Stimulated activated CD4-positive, alpha-beta T cell treated with anti-CD3 and anti-CD28 coated beads, Interleukin-4, amount 100 ng/mL, for 48 hours (primary cell): ENCODE measurements at places on chromosomes 3 and 15.

DNA sequence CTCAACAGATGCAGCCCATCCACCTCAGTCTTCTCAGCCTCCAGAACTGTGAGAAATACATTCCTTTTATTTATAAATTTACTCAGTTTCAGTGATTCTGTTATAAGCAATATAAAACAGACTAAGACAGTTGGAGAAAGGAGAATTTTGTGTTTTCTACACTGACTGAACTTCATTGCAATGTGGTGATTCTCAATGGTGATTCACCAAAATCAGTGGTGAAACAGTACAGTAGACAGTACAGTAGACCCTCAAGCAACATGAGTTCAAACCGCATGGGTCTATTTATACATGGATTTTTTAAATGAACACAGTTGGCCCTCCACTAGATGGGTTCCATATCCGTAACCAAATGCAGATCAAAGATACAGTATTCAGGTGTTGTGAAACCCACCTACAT lies 403.1 kb upstream of the TGFBR2 start:
- no peak for DNase-seq

DNA sequence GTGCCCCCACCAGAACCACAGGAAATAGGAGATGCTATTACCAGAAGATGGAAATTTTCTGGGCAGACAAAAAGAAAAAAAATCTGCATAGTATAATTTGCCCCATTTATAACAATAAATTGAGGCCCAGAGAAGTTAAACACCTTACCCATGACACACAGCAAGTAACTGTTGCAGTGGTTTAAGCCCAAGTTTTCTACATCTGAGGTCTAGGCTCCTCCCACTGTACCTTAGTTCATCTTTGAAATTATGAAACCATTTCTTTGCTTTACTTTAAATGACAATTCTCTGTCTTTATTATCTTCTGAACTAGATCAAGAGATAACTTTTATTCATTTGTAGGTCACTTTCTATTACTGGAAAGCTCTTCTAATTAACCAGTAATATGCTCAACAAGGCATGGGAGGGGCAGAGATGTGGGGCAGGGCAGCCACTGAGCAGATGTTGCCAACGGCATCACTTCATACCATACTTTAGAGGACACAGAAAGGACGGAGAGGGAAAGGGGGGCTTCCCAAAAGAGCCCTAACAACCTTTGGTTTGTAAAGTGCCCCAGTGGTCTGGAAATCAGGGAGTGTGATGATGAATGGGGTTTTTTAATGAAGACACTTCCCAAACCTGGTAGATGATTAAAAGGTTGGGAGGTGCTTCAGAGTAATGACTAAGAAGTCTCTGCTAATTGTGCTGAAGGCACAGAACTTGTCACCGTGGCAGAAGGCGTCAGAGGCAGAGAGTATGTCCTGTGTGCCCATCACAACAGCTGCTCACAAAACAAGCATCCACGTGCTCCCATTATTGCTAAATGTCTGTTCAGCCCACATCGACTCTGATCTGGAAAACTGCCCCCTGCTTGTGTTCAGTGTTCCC lies 342.5 kb downstream of the SHQ1 start:
- DNase-seq: no peak

DNA sequence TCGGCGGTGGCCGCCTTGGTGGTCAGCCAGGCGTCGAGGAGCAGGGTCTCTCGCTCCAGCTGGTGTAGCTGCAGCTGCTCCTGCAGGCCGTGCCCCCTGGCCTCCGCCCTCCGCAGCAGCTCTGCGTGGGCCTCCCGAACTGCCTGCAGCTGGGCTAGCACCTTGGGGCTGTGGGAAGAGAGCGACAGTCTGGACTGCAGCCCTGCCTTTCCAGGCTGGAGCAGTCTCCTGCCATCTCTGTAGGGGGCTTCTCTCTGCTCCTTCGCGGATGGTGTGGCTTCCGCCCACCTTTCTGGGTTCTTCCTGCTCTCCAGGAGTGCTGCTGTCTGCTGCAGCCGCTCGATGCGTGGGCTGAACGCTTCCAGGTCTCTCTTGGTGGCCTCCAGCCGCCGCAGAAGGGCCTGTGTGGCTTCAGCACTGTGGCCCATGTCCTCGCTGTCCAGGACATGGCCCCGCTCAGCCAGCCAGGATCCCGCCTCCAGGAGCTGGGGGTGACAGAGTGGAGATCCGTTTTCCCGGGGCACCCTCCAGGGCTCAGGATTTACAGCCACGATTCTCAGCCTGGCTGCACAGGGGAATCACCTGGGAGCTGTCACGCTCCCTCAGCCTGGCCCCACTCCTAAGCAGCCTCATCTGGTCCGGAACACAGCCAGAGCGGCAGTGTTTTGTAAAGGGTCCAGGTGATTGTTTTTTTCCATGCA lies 16.8 kb downstream of the PLA2G4B start:
- DNase-seq: no peak

DNA sequence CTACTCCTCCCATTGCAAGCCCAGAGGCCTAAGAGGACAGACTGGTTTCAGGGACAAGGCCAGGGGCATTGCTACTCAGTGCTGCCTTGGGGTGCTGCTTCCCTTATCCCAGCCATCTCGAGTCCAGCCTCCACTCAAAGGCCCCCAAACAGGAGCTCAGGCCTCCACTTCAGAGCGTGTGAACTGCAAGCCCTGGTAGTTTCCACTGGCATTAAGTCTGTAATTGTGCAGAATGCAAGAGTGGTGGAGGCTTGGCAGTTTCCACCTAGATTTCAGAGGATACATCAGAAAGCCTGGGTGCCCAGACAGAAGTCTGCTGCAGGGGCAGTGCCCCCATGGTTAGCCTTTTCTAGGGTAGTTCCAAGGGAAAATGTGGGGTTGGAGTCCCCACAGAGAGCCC lies 192.8 kb upstream of the ST8SIA2 start:
- no peak for DNase-seq

DNA sequence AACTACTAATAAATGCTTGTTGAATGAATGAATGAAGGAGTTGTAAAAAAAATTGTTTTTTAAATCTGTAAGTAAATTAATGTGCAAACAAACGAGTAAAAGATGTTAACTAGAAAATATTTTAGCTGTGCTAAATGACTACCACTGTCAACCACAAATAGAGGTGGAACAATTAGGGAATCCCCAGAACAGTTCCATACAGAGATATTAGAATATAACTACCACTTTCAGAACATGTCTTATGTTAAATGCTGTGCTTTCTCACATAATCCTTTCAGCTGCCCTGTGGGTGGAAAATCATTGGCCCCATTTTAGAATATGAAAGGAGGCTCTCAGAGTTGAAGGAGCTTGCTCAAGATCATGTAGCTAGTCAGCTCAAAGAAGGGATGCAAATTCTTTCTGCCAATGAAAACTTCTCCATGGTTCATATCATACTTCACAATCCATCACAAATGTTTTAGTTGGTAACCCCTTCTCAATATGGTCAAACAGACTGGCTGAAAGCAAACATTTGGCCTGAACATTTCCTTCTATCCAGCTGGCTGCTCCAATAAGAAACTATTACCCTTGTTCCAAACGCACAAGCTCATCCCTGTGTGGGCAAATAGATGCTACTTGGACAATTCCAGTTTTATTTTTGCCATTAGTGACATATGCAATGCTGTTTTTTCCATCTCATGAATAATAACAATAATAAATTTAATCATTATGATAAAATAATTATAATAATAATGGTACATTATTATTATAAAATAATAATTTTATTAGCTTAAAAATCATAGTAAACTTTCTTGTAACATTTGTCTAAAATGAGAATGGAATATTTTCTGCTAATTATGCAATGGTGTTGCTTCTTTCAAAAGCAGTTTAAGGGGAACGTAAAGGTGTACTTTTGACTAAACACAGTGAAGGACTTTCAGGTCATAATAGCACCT lies 290.4 kb upstream of the STT3B start:
- DNase-seq: no peak

- DNase-seq: no peak
Measured at GRCh38 chr15:50256188-50257041, 9.1 kb downstream of the HDC start.

DNA sequence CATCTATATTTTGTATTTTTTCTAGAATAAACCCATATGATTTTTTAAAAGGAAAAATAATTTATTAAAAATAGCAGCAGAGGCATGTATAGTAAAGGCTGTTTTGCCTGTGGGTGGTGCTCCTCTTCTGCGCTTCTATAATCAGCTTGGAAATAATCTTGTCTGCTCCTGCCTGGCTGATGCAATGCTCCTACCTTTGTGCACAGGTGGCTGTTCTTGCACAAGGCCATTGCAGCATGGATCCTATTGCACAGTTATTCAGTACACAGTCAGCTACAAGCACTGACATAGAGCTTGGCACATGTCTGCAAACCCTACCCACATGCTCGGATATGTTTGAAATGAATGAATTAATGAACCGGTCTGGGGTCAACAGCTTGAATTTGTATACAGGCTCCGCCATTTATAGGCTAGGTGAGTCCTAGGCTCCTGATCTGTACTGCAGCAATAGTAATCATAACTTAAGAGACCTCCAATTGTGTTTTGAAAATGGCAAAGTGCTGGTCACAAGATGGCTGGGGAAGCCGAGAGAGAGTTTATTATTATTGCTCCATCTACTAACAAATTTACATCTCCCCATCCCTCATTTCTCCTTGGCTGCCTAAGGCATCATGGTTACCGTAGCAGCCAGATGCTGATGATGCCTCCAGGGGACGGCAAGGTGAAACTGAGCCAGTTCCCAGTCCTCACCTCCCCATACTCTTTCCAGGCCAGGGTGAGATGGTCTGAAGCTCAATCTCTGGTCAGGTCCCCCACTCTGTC lies 532 bp upstream of the RTP1 start:
- no peak for DNase-seq

DNA sequence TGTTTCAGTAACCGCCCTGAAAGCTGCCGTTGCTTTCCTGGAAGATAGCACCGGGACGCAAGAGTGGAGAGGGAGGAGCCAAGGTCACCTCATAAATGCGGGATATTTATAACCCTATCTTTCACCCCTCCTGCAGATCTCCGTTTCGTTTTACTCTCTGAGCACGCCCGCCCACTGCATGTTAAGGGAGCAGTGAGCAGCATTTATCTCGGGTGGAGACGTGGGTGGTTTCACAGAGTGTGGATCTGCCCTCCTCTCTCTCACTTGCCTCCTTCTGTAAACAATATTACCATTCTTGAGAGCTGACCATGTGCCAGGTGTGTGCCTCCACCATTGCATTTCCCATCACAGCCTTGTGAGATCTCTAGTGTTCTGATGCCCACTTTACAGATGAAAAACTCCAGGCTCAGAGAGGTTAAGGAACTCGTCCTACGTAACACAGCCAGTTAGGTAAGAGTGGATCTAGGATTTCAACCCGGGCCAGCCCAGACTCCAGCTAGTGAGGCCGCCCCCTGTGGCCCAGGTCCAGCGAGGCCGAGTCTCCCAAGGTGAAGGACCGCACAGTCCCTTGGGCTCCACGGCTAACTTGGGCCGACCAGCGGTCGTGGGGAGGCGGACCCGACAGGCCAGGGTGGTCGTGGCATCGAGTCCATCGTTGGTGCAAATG lies 16.9 kb upstream of the SEMA4B start:
- DNase-seq: peak; percentile 32

- DNase-seq: no peak
Measured at GRCh38 chr3:133459400-133459799, 59.5 kb downstream of the BFSP2 start.

DNA sequence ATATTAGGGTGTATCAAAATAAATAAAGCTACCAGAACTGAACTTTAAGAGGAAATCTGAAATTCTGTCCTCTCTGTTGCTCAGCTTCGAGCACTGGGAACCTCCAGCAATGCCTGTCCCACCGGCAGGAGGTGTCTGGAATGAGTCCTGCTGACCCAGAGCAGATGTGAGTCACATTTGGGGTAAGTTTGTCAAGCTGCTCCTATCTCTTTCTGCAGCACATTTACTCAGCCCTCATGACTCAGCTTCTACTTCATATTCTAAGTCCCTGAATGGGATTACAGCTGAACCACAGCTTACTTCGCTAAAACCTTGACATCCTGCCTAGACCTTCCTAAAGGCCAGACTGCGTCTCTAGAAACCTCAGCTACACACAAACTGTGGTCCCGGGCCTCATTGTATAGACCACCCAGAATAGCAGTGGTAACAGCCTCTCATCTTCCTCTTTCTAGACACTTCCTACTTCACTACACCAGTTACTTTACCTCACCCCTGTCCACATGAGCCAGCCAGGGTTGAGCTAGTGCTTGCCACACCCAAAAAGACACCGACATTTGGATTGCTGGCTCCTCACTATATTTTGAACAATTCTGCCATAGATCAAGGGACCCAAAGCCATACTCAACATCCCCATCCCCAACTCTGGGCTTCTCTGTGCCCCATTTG lies 109.6 kb upstream of the TMCO5A start:
- no peak for DNase-seq

DNA sequence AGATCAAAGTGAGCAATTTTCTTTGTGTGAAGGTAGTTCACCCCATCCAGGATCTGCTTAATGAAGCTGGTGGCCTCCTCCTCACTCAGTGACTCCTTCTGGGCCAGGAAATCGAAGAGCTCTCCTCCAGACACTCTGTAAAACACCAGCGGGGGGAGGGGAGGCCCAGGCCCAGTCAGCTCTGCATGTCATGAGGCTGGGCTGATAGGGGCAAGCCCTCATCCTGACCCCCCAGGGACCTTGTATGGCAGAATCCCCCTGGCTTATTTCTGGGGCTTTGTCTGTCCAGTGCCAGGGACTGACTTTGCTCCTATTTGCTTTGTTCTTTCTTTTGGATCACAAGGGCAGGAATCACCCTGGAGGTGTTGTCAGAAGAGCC lies 74.9 kb downstream of the DAPK2 start:
- DNase-seq: peak; percentile 48

- no peak for DNase-seq
Measured at GRCh38 chr3:194946091-194946490, 260.4 kb downstream of the FAM43A start.

DNA sequence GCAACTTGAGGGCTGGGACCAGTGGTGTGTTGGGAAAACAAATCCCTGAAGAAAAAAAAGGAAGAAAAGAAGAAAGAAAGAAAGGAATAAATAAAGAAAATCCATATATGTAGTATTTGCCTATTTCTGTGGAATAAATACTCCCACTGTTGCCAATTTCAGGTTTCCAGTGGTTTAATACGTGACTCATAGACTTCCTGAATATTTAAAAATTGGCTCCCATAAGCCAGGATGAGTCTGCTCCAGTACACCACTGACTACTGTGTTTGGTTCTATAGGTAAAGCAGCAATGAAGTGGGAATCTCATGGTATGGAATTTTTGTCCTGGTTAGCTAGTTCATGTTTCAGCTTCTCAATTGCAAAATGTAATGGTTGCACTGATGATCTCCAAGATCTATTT lies 31.6 kb downstream of the PYDC2 start:
- no peak for DNase-seq

- DNase-seq: no peak
Measured at GRCh38 chr3:63644212-63644797, 8.2 kb upstream of the SNTN start.

GRCh38 chr3:193998123-193998448 lies 137.9 kb upstream of the HES1 start:
- DNase-seq: no peak

- no peak for DNase-seq
Measured at GRCh38 chr3:53230041-53230621, 25.7 kb downstream of the TKT start.
